ENCODE measurements at places on chromosomes 6 and 20.

DNA sequence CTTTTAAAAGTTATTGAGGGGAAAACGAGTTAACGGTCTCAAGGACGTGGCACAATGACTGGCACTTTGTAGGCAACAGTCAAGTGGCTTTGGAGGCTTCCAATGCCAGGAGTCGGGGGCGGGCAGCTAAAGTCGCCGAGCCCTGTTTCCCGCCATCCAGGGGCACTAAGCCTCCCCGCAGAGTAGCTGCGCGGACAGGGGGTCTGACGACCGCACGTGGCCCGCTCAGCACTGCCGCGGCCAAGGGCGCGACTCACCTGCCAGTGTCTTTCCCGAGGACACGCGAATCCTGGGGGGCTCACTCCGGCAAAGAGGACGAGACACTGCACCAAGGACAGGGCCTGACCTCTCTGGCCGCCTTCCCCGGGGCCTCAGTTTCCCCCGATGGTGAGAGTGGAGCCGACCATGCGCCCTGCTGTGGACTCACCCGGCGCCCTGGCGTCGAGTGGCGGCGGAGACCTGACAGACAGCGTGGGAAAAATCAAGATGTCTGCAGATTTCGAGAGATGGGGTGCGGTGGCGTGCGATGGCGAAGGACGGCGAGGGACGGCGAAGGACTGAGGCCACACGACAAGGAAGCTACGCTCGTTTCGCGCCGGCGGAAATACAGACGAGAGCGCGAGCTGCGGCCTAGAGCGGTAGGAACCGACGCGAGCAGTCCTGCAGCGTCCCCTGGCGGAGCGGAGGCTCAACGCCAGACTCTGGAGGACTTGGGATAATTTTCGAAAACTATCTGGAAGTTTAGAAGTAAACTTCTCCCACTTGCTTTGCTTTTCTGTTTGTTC is at the start of gene SNHG17:
Gene SNHG17 (minus strand): TSS at position 559 of the 785 bp plus-strand sequence.
- peak; percentile 93 for DNase-seq

DNA sequence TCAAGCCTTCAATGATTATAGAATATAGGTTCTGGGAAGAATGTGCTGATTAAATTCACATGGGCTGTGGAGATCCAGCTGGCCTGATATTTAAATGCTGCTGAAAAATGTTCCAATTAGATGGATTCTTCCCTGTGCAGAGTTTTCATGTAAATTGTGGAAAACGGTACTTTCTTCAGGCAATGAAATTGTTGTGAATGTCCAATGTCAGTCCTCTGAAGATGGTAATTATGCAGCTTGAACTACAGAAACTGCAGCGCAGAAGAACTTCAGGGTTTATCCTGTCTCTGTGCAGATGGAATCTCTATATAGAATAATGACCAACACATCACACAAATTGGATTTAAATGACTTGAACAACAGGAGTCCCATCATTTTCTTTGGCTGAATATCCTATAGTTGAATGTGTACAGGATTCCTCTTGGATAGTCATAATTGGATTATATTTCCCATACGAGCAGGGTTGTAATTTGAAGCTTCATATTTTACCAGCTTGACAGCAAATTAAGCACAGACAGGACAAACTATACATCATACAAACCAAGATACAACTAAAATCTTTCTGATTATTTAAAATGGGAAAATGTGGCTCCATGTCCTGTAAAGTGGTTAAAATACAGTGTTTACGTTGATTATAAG is 82.3 kb downstream of the CAP2 start:
- no peak for DNase-seq

GRCh38 chr20:58293453-58293852 is 16.1 kb upstream of the RAB22A start:
- DNase-seq, result no peak

DNA sequence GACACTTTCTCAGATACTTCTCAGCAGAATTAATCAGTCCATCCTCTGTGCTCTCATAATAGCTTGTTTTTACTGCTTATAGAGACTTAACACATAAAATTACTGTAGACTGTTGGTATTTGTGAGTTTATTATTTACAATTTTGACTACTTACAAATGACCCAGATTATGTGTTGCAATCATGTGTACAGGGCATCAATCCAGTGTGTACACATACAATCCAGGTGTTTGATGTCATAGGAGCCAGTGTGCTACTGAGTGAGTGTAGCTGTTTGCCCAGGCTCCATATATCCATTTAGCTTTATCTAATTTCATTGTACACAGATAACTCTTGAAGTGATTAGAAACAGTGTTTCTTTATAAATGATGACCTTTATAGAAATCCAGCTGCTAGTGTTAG is 31.3 kb downstream of the TRMT11 start:
- DNase-seq, result no peak

- DNase-seq, result no peak
Measured at GRCh38 chr20:1861347-1861976, 33.7 kb upstream of the SIRPA start.

- no peak for DNase-seq
Measured at GRCh38 chr20:13342469-13343242, 121.6 kb downstream of the ISM1 start.

DNA sequence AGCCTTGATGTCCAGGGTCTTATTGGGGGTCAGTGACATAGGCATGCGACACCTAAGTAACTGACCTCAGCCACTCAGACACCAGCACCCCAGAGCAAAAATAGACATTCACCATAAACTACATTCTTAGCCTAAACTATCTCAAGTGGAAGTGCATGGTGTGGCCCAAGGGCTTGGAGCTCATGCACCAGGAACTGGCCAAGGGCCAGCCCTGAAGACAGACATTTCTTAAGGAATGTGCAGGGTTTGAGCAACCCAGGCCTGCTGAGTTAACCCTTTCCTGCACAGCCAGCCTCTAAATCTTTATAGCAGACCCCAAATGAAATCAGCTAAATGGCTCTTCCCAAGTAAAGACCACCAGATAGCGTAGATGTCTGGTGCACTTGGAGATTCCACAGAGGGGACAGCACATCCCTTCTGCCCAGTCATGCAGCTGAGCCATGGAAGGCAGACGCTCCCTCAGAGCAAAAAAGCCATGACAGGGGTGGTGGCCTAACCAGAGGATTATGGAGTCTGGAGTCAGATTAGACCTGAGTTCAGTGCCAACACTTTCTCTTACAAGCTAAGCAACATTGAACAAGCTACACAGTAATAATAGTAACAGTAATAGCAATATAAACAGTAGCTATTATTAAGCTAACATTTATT is 222.6 kb downstream of the ZMYND8 start:
- DNase-seq, result no peak

DNA sequence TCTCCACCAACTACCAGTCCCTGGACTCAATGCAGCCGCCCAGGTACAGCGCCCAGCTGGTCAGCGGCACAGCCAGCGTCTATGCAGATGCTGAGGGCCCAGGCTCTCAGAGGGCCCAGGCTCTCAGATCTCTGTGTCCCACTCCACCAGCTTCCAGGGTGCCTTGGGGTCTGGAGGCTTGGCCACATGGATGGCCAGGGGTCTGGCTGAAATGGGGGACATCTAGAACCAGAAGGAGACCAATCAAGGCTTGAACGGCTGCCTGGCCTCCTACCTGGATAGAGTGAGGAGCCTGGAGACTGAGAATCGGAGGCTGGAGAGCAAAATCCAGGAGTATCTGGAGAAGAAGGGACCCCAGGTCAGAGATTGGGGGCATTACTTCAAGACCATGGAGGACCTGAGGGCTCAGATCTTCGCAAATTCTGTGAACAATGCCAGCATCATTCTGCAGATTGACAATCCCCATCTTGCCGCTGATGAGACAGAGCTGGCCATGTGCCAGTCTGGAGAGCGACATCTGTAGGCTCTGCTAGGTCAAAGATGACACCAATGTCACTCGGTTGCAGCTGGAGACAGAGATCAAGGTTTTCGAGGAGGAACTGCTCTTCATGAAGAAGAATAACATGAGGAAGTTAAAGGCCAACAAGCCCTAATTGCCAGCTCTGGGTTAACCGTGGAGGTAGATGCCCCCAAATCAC is 44.1 kb upstream of the GRM4 start:
- DNase-seq, result no peak

- no peak for DNase-seq
Measured at GRCh38 chr6:134468633-134469032, 150.7 kb upstream of the SGK1 start.

DNA sequence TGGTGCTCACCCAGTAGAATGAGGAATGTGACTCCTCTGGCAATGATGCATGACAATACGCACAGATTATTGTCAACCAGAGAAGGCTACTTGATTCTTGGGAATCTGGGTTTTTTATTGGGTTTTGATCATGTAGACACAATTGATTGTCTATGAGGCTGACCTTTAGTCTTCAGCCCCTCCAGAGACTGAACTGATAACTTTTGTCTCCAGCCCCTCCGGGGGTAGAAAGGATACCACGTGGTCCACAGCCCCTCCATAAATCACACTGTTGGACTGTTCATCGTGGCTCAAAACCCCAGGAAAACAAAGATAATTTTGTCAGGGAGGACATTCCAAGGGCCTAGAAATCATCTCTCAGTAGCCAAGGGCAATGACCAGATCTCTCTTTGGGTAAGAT is 57.5 kb upstream of the ADGRF5 start:
- no peak for DNase-seq

DNA sequence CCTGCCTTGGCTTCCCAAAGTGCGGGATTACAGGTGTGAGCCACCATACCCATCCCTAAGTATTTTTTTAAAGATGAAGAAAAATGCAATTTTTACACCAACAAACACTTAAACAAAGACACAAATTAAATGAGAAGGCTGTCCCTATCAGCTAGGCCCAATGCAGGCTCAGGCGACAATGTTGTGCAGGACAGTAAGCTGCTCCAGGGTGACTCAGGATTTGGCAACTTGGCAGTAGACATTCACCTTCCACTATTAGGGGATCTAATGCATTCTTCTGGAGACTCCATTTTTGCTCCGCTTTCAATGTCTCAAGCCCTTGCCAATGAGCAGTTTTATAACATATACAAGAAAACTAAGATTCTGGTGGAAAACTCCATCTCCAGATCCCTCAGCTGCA is 19.7 kb downstream of the NDRG3 start:
- DNase-seq, result no peak

GRCh38 chr20:1013566-1014340 is 11.6 kb upstream of the RSPO4 start:
- DNase-seq, result no peak

DNA sequence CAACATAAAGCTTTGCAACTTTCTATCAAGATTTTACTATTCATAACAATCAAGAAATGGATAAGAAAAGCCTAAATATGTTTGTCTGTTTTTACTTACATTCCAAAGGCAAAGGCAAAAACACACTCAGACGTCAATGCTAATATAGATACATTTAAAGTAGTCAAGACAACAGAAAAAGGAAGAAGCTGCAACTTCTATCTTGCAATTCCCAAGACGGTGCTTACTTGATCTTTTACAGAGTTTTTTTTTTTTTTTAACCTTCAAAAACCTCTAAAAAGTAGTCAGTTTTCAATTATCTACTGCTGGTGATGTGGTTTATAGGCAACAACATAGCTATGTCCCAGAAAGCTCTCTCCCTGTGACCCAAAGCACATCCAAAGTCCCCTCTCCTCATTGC is 58.1 kb downstream of the EPB41L2 start:
- no peak for DNase-seq

DNA sequence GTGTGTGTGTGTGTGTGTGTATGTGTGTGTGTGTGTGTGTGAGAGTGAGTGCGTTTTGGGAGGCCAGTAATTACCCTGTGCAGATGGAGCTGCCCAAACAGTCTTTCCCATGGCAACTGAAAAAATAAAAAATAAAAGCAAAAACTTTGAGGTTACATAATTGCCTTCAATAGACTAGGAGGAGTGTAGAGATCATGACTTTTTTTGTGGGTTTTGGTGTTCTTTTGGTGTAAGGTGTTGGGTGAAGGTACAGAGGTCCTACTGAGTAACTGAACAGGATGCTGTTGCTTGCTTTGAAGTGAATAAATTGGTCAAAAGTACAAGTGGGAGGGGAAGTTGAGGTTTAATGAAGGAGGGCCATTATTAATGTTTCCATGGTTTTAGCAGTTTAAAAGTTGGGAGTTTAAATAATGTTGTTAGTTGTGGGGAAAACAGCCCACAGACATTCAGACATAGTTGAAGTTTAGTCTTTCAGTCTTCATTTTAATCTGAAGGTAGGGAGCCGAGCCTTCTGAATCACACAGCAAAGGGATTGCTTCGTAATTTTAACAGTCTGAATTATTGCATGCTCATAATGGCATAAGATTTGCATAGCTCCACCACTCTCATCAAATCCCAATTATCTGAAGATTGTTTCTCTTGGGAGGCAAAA is 251.4 kb downstream of the PRL start:
- DNase-seq, result no peak

DNA sequence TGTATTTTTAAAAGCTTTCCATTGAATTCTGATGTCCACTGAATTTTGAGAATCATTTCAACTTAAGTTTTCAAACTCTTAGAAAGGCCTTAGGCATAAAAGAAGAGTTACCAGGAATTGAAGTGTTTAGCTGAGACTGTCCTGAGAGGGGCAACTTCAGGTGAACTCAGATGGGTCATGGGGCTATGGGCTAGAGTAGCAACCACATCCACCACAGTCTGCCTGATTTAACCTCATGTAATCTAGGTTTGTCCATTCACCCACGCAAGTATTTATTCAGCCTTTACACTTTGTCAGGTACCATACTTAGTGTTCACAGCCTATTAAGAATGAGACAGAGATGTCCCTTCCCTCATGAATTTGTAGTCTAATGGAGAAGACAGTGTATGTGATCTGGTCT is 501.0 kb downstream of the KIF16B start:
- no peak for DNase-seq

DNA sequence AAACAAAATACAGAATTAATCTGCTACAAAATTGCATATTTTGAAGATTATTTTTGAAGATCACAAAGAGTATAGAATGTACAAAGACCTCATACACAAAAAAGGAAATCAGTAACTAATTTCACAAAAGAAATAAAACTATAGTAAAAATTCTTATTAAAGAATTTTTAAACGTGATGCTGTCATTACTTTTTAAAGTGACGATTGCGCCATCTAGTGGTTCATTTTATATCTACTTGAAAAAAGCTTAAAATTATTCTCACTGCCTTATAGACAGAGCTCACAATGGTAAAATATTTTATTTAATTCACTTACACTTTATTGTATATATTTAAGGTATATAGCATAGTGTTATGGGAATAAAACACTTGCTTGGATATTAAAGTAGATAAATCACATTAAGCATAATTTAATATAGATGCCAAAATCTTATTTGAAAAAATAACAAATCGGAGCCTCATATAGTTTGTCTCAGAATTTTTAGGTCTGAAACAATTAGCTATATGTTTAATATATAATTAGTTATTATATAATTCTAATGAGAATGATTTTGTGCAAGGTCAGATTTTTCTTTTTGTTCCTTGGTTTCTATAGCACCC is 128.8 kb downstream of the PHF3 start:
- DNase-seq, result no peak

- DNase-seq, result no peak
Measured at GRCh38 chr20:58712151-58712791, 19.7 kb downstream of the NPEPL1 start.

- no peak for DNase-seq
Measured at GRCh38 chr6:154731296-154732218, 1.7 kb upstream of the SCAF8 start.

Measured in SW 1271 (cell line).